Activated CD8-positive, alpha-beta memory T cell treated with anti-CD3 and anti-CD28 coated beads for 1 hour (primary cell): ENCODE measurements at places on chromosomes 4 and X.

GRCh38 chr4:89537281-89537680 lies 229.7 kb upstream of the GPRIN3 start:
- DNase-seq = no peak

- DNase-seq = no peak
Measured at GRCh38 chr4:18020145-18020670, 1.3 kb downstream of the LCORL start.

DNA sequence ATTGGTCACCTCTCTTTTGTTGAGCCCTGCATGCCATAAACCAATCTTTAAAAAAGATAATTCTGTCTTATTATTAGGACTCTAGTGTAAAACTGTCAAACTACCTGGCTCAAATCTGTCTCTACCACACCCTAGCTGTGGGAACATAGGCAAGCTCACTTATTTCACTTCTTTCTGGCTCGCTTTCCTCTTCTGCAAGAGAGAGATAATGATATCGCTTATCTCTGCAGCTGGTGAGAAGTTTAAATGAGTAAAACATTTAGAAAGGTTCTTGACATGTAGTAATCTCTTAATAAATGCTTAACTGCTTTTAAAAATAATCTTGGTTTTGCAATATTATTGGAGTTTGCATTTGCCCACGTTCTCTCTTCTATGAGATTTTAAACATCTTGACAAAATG lies 1109.2 kb downstream of the RAPGEF2 start:
- no peak for DNase-seq

GRCh38 chr4:16270454-16271328 lies 44.4 kb upstream of the TAPT1 start:
- DNase-seq = no peak
